Keratinocyte (primary cell): ENCODE measurements at places on chromosomes 16 and 17. TPM values are rescaled to one million over a fixed set of nuclear protein-coding genes. Genes with fewer than 3 reads are reported as not detected.

TBC1D3H gene
- polyA plus RNA-seq = not detected in 3 replicates

RGS9 gene
- polyA plus RNA-seq = 2.1 to 4.8 TPM (median 2.3 TPM) in 3 replicates

MFSD11 gene
- 14.6 to 17.6 TPM (median 15.2 TPM) in 3 replicates for polyA plus RNA-seq

GLP2R gene
- not detected in 3 replicates for polyA plus RNA-seq

PRSS53 gene
- 0.50 to 1.2 TPM (median 0.97 TPM) in 3 replicates for polyA plus RNA-seq

PYY gene
- polyA plus RNA-seq = not detected in 3 replicates

CASKIN1 gene
- 0.01 to 0.45 TPM (median 0.04 TPM) in 3 replicates for polyA plus RNA-seq

TP53TG3C gene
- polyA plus RNA-seq = not detected in 3 replicates

SLC47A1 gene
- polyA plus RNA-seq = 0.05 to 0.23 TPM (median 0.07 TPM) in 3 replicates

SLC43A2 gene
- polyA plus RNA-seq = 12.7 to 17.0 TPM (median 13.9 TPM) in 3 replicates

MYLK3 gene
- 0.03 to 0.04 TPM in 2 of 3 replicates, not detected in the other for polyA plus RNA-seq

HAS3 gene
- 132 to 278 TPM (median 143 TPM) in 3 replicates for polyA plus RNA-seq

HOXB13 gene
- polyA plus RNA-seq = not detected in 3 replicates

NOD2 gene
- polyA plus RNA-seq = 0.49 to 3.9 TPM (median 0.80 TPM) in 3 replicates

CBLN1 gene
- not detected in 3 replicates for polyA plus RNA-seq

BCL6B gene
- polyA plus RNA-seq = not detected in 3 replicates

STAC2 gene
- polyA plus RNA-seq = not detected in 3 replicates

PPP1R1B gene
- polyA plus RNA-seq = 0.14 to 0.35 TPM (median 0.18 TPM) in 3 replicates

- no peaks in the 10 kb centered on the region for H3K4me1 ChIP-seq
- no peak overlapping the region for H3K4me3 ChIP-seq
- no peaks in the 10 kb centered on the region for H3K36me3 ChIP-seq
- no peak for DNase-seq
- no peaks in the 10 kb centered on the region for H3K27me3 ChIP-seq
These were observed 239.4 kb upstream of the HSBP1 start for GRCh38 chr16:83568345-83568744.

- no peak for DNase-seq
- H3K27ac ChIP-seq = peak overlapping the region; percentile 58
- H3K36me3 ChIP-seq = no peaks in the 10 kb centered on the region
- peak overlapping the region; percentile 83 for H3K4me3 ChIP-seq
- no peaks in the 10 kb centered on the region for H3K27me3 ChIP-seq
- peaks cover 31% of the 10 kb centered on the region for H3K4me1 ChIP-seq
These were observed 589 bp downstream of the XYLT2 start for GRCh38 chr17:50346313-50347116.

DNA sequence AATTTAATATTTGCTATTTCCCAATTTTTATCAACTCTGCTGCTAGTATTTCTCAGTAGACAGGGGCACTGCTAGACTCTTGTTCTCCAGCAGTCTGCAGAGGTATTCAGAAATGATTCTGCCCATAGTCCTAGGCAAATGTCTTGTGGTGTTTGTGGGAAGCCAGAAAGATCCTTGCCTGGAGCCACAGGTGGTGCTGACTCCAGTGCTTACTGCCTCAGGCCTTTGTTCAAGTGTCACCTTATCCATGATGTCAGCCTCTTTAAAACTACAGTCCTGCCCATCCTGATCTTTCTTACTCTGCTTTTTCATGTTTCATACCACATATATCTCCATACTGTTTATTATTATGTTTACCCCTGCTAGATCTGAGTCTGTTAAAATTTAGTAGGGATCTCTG lies 26.5 kb downstream of the ZSWIM7 start:
- H3K27me3 ChIP-seq = no peaks in the 10 kb centered on the region
- no peak overlapping the region for H3K27ac ChIP-seq

- H3K36me3 ChIP-seq = no peaks in the 10 kb centered on the region
- no peaks in the 10 kb centered on the region for H3K4me1 ChIP-seq
These were observed 21.1 kb downstream of the ARHGAP27 start for GRCh38 chr17:45411348-45412105.

- no peak overlapping the region for H3K27ac ChIP-seq
- no peak overlapping the region for H3K4me3 ChIP-seq
- no peaks in the 10 kb centered on the region for H3K36me3 ChIP-seq
- H3K27me3 ChIP-seq = peaks cover 16% of the 10 kb centered on the region
- peaks cover 7% of the 10 kb centered on the region for H3K4me1 ChIP-seq
These were observed 23.2 kb downstream of the ITGB3 start for GRCh38 chr17:47276868-47277267.

- H3K27ac ChIP-seq = no peak overlapping the region
- DNase-seq = no peak
- H3K36me3 ChIP-seq = no peaks in the 10 kb centered on the region
- peaks cover 9% of the 10 kb centered on the region for H3K4me1 ChIP-seq
- no peaks in the 10 kb centered on the region for H3K27me3 ChIP-seq
- peak overlapping the region; percentile 54 for H3K4me3 ChIP-seq
These were observed 162.5 kb downstream of the MAF start for GRCh38 chr16:79437764-79438751.

DNA sequence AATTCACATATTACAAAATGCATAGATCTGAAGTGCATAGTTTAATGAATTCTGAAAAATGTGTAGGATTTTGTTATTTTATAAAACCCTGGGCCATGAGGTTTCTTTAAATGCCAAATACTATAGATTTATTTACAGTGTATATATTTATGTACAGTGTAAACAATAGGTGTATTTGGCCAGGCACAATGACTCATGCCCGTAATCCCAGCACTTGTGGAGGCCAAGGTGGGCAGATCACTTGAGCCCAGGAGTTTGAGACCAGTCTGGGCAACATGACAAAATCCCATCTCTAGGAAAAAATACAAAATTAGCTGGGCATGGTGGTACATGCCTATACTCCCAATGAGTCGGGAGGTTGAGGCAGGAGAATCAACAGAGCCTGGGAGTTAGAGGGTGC lies 249.4 kb downstream of the PRKCA start:
- H3K27me3 ChIP-seq = no peaks in the 10 kb centered on the region
- peaks cover 21% of the 10 kb centered on the region for H3K4me1 ChIP-seq
- H3K4me3 ChIP-seq = no peak overlapping the region
- H3K36me3 ChIP-seq = no peaks in the 10 kb centered on the region
- DNase-seq = no peak

- H3K27me3 ChIP-seq = no peaks in the 10 kb centered on the region
- H3K4me1 ChIP-seq = peaks cover 72% of the 10 kb centered on the region
- DNase-seq = no peak
- no peaks in the 10 kb centered on the region for H3K36me3 ChIP-seq
These were observed 31.7 kb downstream of the TOM1L2 start for GRCh38 chr17:17940441-17940911.

- DNase-seq = no peak
- no peaks in the 10 kb centered on the region for H3K27me3 ChIP-seq
- no peak overlapping the region for H3K4me3 ChIP-seq
- H3K36me3 ChIP-seq = no peaks in the 10 kb centered on the region
These were observed 149.2 kb downstream of the MAF start for GRCh38 chr16:79451196-79451816.

DNA sequence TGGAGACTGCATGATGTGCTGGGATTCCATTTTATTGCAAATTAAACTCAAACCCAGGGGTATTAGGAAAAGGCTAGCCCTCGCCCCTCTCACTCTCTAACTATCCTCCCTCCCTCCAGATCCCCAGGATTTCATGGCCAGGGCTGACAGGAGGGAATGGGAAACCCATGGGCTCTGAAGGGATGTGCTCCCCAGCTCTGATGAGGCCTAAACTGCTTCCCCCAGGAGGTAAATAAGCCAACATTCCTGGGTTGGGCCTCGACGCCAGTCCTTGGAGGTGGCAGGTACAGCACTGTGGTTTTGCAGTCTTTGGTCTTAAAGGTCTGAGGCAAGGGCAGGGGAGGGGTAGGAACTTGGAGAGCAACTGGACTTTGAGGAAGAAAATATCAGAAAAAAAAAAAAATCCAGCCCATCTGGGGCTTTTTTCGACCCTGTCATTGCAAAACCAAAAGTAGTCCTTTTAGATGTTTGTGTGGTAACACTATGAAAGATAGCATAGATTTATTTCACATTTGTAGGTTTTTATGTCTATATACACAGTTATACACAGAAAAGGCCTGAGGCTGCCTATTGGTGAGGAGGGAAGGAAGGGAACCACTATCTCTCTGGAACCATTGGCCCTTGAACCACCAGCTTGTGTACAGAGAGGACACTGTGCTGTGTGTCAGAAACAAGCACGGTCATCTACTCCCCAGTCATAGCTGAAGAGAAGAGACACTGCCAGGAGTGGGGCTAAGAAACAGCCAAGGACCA lies 12.0 kb downstream of the C17orf113 start:
- no peak overlapping the region for H3K27ac ChIP-seq
- no peaks in the 10 kb centered on the region for H3K36me3 ChIP-seq
- H3K27me3 ChIP-seq = no peaks in the 10 kb centered on the region

- no peaks in the 10 kb centered on the region for H3K27me3 ChIP-seq
- no peak overlapping the region for H3K27ac ChIP-seq
- H3K36me3 ChIP-seq = no peaks in the 10 kb centered on the region
- no peak for DNase-seq
These were observed 25.3 kb downstream of the CTRB2 start for GRCh38 chr16:75181630-75182029.

- H3K27me3 ChIP-seq = no peaks in the 10 kb centered on the region
- no peaks in the 10 kb centered on the region for H3K4me1 ChIP-seq
- peaks cover 46% of the 10 kb centered on the region for H3K36me3 ChIP-seq
These were observed 18.3 kb downstream of the GLYR1 start for GRCh38 chr16:4828567-4829321.

- no peak for DNase-seq
- no peaks in the 10 kb centered on the region for H3K27me3 ChIP-seq
- peaks cover 7% of the 10 kb centered on the region for H3K36me3 ChIP-seq
- H3K4me3 ChIP-seq = no peak overlapping the region
These were observed 64.5 kb downstream of the BANP start for GRCh38 chr16:88015806-88016140.

DNA sequence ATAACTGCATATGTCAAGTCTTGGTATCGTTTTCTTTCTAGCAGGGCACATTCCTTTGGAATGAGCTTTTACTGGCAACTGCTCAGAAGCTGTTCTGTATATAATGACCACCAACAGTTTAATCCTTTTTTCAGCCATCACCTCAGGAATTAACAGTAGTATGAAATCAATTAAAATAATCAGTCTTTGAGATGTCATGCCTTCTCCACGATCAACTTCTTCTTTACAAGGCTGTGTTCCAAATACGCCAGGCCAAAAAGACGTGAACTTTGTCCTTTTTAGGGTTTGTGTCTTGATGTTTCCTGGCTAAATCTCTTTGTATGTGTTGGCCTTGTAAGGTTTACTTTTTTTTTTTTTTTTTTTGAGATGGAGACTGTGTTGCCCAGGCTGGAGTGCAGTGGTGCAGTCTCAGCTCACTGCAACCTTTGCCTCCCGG lies 54.9 kb downstream of the ABCC1 start:
- no peak for DNase-seq
- peaks cover under 1% of the 10 kb centered on the region for H3K36me3 ChIP-seq
- H3K4me1 ChIP-seq = no peaks in the 10 kb centered on the region
- H3K27ac ChIP-seq = no peak overlapping the region

DNA sequence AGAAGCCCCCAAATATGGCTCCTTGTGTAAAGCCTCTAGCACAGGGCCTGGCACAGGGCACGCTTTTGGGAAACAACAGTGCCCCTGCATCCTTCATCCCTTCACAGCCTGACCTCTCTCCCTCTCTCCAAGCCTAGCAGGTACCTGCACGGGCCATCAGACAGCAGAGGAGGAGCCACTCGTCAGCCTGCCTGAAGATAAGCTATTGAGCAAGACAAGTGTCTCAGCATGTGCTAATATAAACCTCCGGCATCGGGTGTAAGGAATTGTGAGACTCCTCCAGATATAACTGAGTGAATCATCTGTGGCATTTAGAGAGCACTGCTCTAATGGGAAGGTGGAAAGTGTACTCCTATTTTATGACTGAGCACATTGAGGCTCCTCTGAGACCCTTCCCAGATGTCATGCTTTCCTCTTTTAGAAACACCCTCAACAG lies 38.3 kb downstream of the TBX4 start:
- no peak overlapping the region for H3K4me3 ChIP-seq
- H3K36me3 ChIP-seq = no peaks in the 10 kb centered on the region
- no peaks in the 10 kb centered on the region for H3K27me3 ChIP-seq
- DNase-seq = no peak
- no peak overlapping the region for H3K27ac ChIP-seq

GRCh38 chr16:3460121-3460520 lies 16.6 kb downstream of the NAA60 start:
- no peaks in the 10 kb centered on the region for H3K36me3 ChIP-seq
- no peak for DNase-seq
- no peak overlapping the region for H3K27ac ChIP-seq
- peaks cover 16% of the 10 kb centered on the region for H3K4me1 ChIP-seq
- no peaks in the 10 kb centered on the region for H3K27me3 ChIP-seq

- H3K4me1 ChIP-seq = peaks cover 19% of the 10 kb centered on the region
- DNase-seq = no peak
- H3K4me3 ChIP-seq = no peak overlapping the region
- no peaks in the 10 kb centered on the region for H3K27me3 ChIP-seq
- H3K27ac ChIP-seq = no peak overlapping the region
These were observed 25.5 kb downstream of the SERPINF1 start for GRCh38 chr17:1787301-1787902.

- H3K4me3 ChIP-seq = no peak overlapping the region
- H3K4me1 ChIP-seq = no peaks in the 10 kb centered on the region
- no peak overlapping the region for H3K27ac ChIP-seq
- H3K27me3 ChIP-seq = no peaks in the 10 kb centered on the region
- no peak for DNase-seq
These were observed 14.4 kb downstream of the ELAC2 start for GRCh38 chr17:13003454-13003851.

- no peak overlapping the region for H3K27ac ChIP-seq
- DNase-seq = no peak
- no peak overlapping the region for H3K4me3 ChIP-seq
These were observed 19.9 kb upstream of the SMIM36 start for GRCh38 chr17:55531053-55531728.

DNA sequence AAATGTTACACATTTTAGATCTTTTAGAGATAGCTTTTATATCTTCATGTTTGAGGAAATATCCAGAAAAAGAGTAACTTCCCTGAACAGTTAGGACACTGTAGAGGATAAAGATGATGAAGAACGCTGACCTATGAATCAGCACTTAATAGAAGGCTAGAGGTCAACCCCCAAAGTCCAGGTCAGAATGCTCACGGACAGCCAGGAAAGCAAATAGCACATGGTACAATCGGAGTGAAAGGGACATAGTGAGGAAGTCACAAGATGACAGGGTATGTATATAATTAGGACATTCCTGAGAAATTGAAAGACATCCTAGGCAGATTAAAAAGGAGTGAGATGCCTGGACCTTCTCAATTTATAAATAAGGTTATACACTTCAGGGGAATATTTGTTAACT lies 55.1 kb upstream of the CNTNAP4 start:
- H3K27me3 ChIP-seq = no peaks in the 10 kb centered on the region
- H3K4me1 ChIP-seq = no peaks in the 10 kb centered on the region
- no peak overlapping the region for H3K4me3 ChIP-seq

GRCh38 chr17:8148560-8148959 lies 3.6 kb downstream of the PER1 start:
- peaks cover 73% of the 10 kb centered on the region for H3K36me3 ChIP-seq
- no peak for DNase-seq
- H3K27me3 ChIP-seq = no peaks in the 10 kb centered on the region
- peaks cover 28% of the 10 kb centered on the region for H3K4me1 ChIP-seq
- no peak overlapping the region for H3K4me3 ChIP-seq

- no peaks in the 10 kb centered on the region for H3K36me3 ChIP-seq
- H3K4me3 ChIP-seq = no peak overlapping the region
- peaks cover 6% of the 10 kb centered on the region for H3K4me1 ChIP-seq
- H3K27ac ChIP-seq = no peak overlapping the region
These were observed 130.9 kb downstream of the RPTOR start for GRCh38 chr17:80675438-80676095.
